ENCODE measurements at places on chromosomes 6 and 20.

- DNase-seq, result no peak
Measured at GRCh38 chr6:156694679-156695078, 82.5 kb upstream of the ARID1B start.

DNA sequence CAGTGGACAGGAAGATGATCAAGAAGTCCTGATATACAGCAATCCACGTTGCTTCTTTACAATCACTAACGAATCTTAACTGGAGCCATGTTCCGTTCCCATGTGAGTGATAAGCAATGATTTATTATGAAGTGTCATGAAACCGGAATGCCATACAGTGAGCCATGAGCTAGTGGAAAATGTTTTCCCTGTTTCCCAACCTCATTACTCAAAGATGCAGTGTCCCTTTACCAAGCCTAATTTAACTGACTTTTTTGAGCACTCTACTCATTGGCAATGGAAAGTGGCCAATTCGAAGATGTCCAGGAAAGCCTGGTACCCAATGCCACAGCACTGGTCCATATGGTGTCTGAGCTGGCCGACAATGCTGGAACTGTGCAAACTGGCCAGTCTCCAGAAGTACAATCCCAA lies 148.3 kb downstream of the ZNF217 start:
- DNase-seq, result no peak

DNA sequence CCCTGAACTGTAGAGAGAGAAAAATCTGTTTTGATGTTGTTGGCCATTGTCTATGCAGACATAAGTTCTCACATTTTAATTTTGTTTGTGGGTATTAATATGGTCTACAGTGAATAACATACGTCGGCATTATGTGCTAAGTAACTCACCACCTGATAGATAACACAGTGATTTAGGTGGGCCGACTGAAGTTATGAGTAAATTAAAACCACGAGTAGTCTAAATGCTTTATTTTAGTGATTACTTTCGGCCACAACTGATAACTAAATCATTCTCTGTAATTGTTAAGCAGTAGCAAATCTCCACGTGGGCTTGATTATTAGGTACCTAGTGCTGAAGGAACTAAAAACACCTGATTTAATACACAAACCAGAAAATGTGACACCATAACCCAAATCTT lies 1.1 kb downstream of the DOP1A start:
- DNase-seq, result no peak

DNA sequence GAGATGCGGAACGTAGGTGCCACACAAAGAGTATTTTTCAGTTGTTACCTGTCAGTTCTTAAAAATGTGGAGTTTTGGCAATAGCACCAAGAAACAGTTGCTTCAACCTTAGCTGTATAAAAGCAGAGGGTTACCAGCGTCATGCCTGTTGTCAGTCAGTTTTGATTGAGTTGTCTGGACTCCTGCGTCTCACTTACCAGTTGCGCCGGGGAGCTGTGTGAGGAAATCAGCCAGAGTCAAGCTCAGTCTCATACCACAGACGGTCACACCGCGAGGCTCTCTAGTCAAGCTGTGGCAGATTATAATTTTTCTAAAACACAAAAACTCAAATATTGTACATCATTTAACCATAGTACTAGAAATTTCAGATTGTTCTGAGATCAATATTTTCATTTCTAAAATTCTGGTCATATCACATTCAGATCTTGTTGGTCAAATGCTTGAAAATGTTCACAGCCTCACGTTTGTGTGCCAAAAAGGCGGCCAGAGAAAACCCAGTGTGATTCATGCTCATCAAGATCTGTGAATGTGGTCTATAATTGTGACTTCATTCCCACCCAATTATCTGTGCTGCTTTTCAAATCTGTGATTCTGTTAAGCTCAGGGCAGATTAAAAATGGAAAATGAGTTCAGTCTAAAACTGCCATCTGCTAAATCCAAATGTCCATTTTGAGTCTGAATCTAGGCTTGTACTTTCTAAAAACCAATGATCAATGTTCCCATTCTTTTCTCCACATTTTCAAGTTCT lies 37.5 kb downstream of the SASH1 start:
- no peak for DNase-seq

- DNase-seq, result peak; percentile 14
Measured at GRCh38 chr20:54368570-54368969, 106.8 kb upstream of the DOK5 start.

- no peak for DNase-seq
Measured at GRCh38 chr20:30630761-30631160, 626.7 kb upstream of the DEFB115 start.

DNA sequence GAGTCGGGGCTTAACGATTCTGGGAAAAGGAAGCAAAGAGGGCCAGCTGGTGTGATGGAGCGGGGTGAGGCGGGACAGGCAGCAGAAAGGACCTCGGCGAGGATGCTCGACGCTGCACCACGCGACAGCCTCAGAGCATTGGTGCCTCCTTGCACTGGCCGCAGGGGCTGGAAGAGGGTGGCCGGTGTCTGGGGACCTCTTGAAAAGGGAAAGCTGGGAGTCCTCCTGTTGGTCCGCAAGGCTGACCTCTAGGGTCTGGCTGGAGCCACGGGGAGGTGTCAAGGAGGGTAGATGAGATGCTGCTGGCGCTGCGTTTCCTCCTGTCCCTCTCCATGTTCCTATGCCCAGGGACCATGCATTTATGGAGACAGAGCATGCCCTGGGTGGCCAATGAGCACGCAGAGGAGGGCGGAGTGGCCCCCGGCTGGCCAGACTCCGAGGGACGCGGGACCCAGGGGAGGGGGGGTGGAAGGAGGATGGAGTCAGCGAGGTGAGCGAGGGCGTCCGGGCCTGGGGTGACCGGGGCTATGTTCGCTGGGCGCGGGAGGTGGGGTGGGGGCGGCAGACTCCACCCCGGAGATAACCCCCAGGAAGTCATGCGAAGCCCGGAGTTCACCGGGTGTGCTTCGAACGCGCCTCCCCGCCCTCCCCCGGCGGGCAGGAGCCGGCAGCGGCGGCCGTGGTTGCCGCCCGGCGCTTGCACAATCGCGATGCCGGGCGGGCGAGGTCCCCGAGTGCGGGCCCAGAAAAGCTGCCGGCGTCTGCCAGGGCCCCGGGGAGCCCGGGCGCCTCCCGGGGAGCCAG lies at the start of gene CYP24A1:
Gene CYP24A1, minus strand, starts transcription at position 334 of the 804 bp plus-strand sequence. CDS start 407 bp downstream, outside the sequence.
- no peak for DNase-seq

GRCh38 chr20:9359561-9360308 lies 154.7 kb upstream of the LAMP5 start:
- no peak for DNase-seq

DNA sequence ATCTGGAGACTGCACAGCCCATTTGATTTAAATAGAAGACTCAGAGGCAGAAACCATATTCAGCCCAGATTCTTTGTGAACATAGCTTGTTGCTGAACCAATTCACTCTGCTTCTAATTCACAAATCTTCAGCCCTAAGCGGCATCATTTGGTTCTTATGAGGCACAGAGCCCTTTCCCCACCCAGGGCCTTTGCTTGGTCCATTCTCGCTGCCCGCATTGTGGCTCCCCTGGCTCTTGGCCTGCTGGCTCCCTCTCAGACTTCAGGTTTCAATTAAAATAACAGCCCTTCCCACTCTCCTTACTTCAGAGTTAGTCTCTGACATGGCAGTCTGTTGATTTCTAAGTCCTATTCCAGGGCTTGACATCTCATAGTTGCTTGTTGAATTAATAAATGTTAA lies 9.4 kb upstream of the TMEM14A start:
- no peak for DNase-seq

GRCh38 chr20:37388831-37389230 lies 42.9 kb downstream of the SRC start:
- DNase-seq, result no peak

GRCh38 chr6:2859185-2859700 lies 17.6 kb upstream of the SERPINB1 start:
- no peak for DNase-seq

DNA sequence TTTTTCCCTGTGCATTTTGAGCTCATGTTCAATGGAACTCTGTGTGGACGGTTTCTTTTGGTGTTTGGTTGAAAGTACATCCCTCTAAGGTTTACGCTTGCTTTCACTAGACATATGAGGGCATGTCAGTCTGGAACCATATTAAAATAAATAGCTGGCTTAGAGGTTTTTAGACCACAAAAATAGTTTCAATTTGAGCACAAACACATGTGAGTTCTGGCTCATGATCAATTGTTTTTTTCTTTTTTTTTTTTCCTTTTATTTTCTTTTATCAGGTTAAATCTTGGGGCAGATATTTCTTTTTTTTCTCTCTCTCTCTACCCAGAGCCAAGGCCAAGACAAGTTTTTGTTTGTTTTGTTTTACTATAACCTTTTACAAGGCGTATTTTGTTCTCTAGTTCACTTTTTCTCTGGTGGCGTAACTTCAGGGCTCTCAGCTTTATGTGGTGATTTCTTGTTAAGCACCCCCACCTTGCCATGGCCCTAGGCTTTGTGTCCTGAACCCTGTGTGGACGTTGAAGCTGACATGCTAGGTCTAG lies 92.9 kb downstream of the SHLD1 start:
- no peak for DNase-seq

DNA sequence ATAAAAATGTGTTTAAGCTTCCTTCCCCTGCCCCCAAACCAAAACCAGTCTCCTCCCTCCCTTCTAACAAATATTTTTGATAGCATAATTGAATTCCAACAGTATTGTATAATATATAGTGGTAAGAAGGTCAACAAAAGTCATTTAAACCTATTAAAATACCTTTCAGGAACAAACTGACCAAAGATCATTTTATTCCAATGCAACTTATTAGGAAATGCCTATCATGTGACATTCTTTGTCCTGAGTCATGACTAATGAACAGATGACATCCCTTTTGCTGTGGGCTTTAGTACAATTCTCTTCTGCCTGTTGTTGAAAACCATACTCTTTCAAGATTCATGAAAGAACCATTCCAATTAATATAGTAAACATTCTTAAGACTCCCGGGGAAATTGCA lies 51.5 kb upstream of the TRAF3IP2 start:
- no peak for DNase-seq

GRCh38 chr20:56195946-56196345 lies 52.6 kb upstream of the MC3R start:
- no peak for DNase-seq

DNA sequence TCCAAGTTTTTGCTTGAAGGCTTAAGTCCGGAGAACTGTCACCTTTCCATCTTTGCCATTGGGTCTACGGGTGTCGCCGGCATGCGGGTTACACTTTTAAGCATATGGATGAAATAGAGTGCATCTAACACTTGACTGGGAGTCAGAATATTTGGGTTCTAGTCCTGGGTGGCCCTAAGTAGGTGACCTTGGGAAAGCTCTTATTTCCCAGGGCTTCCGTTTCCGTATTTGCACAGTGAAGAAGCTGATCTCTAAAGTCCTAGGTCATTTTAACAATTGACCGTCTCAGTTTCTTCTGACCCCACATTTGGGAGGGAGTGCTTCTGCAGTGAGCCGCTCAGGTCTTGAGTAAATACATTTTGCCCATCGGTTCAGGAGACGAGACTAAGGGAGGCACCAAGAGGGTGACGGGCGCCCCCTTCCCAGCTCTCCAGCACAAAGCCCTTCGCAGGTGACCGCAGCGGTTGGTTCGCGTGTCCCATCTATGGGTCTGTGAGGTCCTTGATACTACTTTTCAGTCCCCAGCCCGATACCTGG lies 651 bp upstream of the BLTP3A start:
- peak; percentile 47 for DNase-seq

GRCh38 chr20:38680500-38681306 lies 43.6 kb upstream of the SLC32A1 start:
- no peak for DNase-seq

- no peak for DNase-seq
Measured at GRCh38 chr6:33000055-33000454, 9.3 kb downstream of the HLA-DOA start.

DNA sequence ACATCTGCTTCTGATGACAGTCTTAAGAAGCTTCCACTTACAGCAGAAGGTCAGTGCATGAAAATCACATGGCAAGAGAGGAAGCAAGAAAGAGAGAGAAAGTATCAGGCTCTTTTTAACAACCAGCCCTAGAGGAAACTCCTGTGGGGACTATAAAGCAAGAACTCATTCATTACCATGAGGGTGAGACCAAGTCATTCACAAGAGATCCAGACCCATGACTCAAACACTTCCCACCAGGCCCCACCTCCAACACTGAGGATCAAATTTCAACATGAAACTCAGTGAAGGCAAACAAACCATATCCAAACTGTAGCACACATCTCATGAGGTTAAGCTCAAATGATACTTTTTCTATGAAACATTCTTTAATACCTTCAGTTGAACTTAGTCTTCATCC lies 643.2 kb upstream of the SYNCRIP start:
- no peak for DNase-seq

DNA sequence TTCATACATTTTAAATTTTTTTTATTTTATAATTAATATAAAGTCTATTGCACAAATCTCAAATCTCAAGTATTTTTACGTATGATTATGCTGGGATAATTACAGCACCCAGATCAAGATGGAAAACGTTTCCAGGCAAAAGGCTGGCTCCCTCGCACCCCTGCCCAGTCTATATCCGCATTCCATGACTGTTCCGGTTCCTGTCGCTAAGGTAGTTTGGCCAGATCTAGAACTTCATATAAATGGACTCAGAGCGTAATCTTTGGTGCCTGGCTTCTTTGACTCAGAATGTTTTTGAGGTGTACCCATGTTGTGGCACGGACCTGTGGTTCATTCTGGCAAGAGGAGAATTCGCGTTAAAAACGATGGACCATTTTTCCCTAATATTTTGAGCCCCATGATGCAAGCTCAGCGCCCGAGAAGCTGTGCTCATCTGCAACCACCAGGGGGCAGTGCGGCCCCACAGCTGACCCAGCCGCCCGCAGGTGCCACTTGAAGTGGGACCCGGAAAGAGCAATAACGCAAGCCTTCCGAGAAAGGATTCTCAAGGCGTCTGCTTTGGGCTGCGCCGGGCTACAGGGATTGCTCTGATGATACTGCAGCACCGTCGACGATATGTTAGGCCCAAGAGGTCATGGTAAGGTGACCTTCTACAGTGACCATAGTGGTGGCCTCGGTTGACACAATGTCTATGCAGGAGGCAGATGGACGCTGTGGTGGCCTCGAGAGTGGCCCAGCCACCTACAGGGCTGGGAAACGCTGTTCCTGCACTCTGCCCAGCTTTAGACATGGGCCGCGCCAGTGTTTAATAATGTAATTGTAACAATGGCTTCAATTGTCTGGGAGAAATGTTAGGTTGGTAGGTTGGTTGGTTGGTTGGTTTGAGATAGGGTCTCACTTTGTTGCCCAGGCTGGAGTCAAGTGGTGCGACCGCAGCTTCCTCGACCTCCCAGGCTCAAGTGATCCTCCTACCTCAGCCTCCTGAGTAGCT lies 160.1 kb downstream of the ZMYND8 start:
- peak; percentile 50 for DNase-seq

DNA sequence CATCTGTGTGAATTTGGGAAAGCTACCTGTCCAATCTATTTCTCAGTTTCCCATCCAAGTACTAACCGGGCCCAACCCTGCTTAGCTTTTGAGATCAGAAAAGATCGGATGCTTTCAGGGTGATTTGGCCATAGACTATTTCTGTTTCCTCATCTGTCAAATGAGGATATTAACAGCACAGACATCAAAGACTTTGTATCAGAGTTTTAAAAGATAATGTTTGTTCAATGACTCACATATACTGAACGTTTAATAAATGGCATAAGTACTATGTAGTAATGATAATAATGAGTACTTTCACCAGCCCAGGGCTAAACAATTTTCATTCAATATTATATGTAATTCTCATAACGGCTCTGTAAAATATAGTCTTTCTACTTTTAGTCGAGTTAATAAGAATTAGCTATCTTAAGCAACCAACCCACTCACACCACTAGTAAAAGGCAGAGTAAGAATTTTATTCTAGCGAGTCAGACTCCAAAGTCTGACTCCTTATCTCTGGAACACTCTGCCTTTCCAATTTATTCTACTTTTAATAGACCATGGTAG lies 216.5 kb downstream of the ARHGAP18 start:
- DNase-seq, result no peak

- DNase-seq, result no peak
Measured at GRCh38 chr20:15603978-15604805, 969.1 kb downstream of the KIF16B start.

All from putamen (tissue), 1 donor.